DMS79 treated with DMSO at 0.1 percent for 48 hours (cell line): ENCODE measurements at places on chromosomes 16 and 17.

GRCh38 chr17:55763856-55764255 is 13.0 kb downstream of the PCTP start:
- no peak for DNase-seq

DNA sequence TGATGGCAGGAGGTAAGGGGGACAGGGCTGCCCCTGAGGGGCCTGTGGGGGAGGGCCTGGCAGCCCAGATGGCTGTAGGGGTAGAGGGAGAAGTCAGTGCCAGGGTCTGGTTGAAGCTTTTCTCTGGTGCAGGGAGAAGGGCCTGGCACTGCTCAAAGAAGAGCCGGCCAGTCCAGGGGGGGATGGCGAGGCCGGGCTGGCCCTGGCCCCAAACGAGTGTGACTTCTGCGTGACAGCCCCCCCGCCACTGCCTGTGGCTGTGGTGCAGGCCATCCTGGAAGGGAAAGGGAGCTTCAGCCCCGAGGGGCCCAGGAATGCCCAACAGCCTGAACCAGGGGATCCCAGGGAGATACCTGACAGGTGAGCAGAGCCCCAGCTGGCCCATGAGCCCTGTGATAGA is 2.8 kb upstream of the NOL3 start:
- no peak for DNase-seq

- no peak for DNase-seq
These were observed 8.7 kb upstream of the CAVIN1 start for GRCh38 chr17:42431758-42432161.

DNA sequence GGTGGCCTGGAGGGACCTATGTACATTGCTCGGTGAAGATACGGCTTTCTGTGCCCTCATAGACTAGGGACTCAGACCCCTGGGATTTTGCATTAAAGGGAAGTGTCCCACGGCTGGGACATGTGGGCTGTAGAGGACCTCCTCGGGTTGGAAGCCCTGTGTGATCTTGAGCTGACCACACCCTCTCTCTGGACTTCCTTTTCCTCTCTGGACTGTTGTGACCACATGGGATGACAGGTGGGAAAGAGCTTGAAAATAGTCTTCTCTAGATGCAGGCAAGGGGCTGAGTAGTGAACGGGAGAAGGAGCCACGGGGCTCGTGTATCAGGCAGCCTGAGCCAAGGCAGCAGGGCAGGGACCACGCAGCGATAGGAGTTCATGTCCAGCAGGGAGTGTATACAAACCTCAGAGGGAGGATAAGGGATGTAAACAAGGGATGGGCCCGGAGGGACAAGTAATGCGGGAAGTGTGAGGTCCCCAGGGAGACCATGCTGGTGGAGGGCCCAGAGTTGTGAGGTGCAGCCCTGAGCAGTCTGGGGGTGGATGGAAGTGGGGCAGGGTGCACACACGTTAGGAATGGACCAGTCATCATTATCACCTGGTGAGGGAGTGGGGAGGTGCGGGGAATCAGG is 4.5 kb upstream of the SLC4A1 start:
- no peak for DNase-seq

DNA sequence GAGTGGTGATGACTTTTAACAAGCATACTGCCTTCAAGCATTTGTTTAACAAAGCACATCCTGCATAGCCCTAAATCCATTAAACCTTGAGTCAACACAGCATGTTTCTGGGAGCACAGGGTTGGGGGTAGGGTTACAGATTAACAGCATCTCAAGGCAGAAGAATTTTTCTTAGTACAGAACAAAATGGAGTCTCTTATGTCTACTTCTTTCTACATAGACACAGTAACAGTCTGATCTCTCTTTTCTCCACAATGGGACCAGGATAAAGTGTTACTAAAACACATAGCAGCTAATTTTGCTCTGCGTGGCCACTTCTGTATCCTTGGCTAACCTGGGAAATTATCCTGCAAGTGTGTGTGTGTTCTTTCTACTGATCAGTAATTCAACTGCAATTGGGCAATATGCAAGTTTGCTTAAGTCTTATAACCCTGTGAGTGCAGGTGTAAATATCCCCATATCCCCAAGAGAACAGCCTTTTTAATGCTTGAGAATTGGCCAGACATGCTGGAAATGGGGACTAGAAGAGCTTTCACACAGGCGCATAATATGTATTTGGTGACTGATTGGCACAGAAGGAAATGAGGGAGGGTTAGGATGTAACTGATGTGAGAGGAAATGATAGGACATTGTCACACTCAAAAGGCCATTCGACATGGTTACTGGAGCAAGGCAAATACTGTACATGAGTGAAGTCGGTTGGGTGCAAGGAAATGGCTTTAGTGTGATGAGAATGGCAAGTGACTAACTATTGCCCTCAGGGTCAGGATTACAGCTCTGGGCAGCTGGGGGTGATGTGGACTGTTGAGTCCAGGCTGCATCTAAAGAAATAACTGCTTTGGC is 10.8 kb upstream of the ANKS4B start:
- DNase-seq, result no peak

DNA sequence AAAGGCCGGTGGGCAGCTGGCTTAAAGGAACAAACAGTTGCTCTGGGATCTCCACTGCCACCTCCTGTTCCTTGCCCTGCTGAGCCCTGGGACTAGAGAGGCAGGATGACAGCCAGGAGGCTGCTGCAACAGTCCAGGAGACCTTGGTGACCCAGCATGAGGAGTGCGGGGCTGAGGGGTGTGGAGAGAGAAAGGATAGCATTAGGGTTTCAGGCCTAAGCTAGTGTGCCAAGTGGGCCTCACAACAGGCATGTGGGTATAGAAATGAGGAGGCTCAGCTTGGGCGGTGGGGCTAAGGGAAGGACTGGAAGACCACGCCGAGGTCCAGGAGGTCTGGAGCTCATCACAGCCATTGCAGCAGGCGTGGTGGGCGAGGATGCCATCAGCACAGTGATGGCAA is 39.8 kb downstream of the SDK2 start:
- no peak for DNase-seq

GRCh38 chr16:87762620-87763019 is 3.2 kb downstream of the KLHDC4 start:
- no peak for DNase-seq

DNA sequence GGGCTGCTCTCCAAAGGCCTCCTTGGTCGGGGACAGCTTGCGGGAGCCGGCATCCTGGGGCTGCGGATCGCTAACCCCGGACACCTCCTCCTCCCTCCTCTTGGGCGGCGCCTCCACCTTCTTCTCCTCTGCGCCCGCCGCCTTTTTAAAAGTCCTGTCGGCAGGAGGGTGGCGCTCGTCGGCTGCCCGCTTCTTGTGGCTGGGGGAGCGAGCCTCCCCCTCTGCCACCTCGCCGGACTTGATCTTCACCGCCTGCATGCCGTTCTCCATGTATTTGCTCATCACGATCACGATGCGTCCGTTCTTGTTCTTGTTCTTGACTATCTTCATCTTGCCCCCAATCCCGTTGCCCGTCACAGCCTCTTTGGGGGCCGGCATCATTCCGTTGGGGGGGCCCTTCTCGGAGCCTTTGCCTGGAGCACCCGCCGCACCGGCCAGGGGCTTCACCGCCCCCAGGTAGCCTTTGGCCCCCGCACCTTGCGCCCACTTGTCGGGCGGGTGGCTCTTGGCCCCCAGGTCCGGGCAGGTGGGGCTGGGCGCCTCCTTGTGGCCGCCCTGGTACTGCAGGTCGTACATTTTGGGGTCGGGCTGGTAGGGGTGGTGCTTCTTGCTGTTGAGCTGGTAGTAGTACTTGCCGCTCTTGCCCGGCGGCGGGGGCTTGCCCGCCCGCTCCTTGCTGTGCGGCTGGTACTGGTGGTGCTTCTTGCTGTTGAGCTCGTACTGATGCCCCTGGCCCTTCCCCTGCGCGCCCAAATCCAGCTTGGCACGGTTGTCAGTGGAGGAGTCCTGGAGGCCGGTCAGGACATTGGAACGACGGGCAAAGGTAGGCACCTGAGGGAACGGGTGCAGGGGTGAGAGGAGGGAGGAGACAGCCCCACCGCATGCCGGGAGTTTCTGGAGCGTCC is 4.4 kb downstream of the CBX4 start:
- no peak for DNase-seq

DNA sequence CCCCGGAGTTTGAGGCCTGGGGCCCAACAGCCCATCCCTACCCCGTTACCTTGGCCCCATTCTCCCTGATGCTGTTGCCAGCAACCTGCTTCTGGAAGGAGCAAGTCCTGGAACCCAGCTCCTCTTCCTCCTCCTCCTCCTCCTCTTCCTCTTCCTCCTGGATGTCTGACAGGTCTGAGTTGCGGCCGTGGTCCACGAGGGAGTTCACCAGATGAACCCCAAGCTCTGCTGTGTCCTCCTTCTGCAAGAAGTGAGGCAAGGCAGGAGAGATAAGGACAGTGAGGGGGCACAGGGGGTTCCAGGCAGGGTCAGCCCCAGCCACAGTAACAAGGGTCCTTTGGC is 18.7 kb downstream of the TSPOAP1 start:
- no peak for DNase-seq

GRCh38 chr17:48244814-48245213 is 137.2 kb downstream of the SNX11 start:
- DNase-seq, result no peak

GRCh38 chr17:50055055-50055425 is 870 bp upstream of the ITGA3 start:
- DNase-seq, result peak; percentile 87

GRCh38 chr16:77721752-77722308 is 484 bp upstream of the NUDT7 start:
- no peak for DNase-seq

GRCh38 chr16:87939562-87940423 is 3.5 kb upstream of the CA5A start:
- DNase-seq, result no peak

DNA sequence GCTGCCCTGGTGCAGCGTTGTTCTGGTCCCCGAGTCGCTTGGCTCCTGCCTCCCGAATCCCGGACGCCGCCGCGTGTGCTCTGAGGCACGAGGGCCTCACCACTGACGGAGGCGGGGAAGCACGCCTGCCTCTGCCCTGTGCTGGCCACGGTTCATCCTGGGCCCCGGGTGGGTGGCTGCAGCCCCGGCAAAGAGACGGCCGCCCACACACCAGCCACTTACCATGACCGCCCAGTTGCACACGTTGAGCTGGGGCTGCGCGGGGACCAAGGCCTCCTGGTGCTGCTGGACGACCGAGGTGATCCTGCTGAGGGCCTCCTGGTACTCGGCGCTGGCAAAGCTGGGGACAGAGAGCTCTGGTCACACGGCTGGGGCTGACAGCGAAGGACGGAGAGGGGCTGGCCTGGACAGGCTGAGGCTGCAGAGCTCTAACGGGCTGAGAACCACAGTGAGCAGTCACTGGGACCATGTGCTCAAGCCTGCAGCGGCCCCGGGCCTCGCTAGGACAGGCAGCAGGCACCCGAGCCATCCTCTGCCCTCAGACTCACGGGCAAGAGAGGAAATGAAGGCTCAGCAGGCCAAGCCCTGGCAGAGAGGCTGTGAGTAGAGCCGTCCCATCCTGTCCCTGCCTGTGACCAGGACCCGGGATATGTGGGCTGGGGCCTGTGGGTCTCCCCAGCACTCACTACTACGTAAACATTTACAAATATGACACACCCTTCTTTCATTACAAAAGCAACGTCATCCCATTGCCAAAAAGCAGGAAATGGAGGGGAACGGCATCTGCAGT is 6.3 kb upstream of the APRT start:
- no peak for DNase-seq

DNA sequence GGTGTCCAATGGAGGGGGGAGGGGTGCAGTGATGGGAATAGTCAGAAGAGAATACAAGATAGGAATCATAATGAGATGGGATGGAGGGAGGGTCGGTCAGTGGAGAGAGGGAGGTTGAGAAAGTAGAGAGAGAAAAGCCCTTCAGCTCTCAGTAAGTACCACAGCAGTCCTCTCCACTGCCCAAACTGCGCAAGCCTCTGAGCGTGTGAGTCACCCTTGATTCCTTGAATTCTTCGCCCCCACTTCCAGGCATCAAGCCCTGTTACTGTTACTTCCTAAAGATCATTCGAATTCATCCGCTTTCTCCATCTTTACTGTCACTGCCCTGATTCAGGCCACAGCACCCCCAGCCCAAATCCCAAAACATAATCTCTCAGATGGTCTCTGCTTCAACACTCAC is 2.5 kb downstream of the GUCY2D start:
- no peak for DNase-seq

DNA sequence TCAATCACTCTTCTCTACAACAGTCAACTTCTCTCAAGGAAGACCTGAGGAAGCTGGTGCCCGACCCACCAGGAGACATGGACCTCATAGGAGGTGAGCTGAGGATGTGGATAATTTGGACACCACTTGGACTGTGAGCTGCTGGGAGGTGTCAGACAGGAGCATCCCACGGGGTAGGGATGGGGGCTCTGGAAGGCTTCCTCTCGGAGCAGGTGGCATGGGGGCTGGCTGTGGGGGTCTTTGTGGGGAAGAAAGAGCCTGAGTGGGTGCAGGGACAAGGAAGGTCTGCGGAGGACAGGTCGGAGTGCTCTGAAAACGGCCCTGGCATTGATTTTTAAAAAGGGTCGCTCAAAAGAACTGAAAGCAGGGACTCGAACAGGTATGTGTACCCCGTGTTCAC is 64.0 kb downstream of the TBC1D16 start:
- DNase-seq, result no peak

DNA sequence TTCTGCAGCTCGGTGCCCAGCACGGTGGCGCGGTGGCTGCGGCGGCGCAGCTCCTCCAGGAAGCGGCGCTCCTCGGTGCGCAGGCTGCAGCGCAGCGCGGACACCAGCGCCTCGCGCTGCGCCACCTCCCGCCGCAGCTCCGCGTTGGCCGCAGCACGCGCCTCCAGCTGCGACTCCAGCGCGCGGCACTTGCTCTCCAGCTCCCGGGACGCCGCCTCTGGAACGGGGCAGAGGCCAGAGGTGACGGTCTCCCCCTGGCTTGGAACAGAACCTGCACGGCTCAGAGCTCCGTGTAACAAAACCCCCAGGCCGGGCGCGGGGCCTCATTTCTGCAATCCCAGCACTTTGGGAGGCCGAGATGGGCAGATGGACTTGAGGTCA is 13.2 kb upstream of the CLUH start:
- no peak for DNase-seq

GRCh38 chr17:68605914-68606313 is 4.7 kb upstream of the FAM20A start:
- DNase-seq, result no peak
